ENCODE measurements at places on chromosomes 16 and 17.

DNA sequence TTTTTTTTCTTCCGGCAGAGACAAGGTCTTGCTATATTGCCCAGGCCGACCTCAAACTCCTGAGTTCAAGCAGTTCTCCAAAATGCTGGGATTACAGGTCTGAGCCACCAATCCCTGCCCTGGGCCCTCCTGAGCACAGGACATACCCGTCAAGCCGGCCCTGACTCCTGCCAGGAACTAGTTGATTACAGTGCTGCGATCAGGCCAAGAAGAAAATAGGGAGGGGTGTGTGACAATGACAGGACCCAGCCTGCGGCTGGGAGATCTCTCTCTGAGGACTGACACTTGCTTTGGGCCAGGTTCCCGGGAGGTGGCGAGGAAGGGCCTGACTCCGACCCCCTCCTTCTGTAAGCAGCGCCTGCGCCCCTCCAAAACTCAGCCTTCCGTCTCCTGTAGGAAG lies 276.6 kb downstream of the MRTFB start:
- no peak for DNase-seq

DNA sequence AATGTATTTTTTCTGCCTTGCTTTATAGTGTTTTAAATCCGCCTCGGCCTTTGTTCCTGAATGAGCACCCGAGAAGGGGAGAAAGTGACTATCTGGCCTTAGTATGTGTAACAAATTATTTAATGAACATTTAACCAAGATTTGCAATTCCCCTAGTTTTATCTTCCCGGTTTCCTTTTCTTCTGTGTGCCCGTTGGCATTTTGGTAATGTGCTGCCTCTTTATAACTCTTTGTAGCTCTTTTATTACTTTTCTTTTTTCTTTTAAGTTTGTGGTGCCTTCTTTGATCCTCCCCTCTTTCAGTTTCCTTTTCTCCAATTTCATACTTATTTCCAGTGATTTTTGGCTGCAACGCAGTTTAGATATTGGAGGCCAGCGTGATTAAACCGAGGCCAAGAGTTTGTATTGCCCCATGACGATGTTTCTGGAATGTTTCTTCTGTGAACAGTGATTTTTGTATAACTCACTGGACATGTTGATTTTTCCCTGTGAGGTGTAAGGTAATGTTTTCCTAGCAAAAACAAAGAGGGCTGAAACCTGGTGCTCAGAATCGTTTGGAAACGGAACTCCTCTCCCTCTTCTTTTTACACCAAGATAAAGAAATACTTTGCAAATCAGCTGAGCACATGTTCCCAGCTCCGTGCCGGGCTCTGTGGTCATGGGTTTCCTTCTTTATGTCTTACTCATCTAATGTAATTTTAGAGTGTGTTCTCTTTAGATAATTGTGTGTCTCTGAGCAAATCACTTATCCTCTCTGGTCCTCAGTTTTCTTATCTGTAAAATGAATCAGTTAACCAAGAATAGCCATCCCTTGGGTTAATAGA lies 344.3 kb downstream of the WWOX start:
- no peak for DNase-seq

DNA sequence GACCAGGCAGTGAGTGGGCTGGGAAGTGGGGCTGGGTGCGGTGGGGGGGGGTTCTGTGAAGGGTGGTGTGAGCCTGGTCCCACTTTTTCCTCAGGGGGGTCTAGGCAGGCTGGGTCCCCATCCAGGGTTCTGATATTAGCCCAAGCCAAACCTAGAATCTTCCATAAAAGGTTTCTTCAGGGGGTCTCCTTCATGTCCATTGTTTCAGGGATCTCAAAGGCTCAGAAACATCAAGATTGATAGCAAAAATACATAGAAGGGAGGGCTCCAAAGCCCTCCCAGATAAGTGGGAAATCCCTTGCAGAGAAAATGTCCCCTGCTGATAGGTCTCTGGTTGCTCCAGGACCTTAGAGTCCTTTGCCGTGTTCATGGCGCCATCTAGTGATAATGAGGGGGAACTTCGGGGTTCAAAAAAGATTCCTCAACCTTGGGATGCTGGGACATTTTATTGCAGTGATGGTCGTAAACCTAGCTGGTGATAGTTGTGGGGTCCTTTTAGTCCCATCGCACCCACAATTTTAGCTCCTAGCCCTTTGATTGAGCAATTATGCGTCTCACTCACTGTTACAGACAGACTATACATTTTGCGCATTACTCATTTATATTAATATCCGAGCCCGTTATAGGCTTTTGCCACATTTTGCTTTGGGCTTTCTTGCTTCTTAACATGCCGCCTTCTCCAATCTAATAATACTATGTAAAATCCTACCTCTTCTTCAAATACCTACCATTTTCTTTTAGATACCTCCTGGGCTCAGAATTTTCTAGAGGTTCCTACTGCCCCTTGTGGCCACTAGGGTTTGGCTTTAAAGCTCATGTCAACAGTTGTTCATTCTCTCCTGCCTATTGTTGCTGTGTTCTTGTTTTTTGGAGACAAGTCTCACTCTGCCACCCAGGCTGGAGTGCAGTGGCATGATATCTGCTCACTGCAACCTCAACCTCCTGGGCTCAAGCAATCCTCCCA lies 35.1 kb downstream of the IGF2BP1 start:
- no peak for DNase-seq

DNA sequence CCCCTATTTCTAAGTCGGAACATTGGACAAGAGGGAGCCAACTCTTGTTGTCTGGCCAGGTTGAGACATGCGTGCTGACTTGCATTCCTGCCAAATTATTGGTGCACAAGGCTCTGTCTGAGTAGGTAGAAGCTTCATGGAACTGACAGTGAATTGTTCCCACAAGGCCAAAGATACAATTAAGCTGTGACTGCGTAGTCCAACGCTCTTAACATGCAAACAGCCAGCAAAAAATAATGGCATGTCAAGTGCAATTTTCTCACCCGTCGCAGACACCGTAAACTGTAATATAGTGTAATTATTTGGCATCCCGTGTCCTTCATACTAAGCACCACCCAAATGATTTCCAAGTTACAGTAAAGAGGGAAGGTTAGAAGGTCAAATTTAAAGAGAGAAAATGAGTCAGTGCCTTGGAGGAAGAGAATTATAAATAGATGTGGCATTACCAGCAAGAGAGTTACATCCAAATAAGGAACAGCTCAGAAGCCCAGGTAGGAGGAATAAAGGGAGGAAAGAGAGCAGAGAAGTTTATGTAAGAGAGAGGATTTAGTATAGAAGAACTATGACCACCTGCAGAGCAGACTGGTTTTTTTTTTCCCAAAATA lies 21.8 kb downstream of the CDH8 start:
- DNase-seq = no peak

- DNase-seq = no peak
Measured at GRCh38 chr16:17224350-17224749, 246.4 kb downstream of the XYLT1 start.

GRCh38 chr17:50252781-50253180 lies 21.5 kb upstream of the TMEM92 start:
- no peak for DNase-seq

DNA sequence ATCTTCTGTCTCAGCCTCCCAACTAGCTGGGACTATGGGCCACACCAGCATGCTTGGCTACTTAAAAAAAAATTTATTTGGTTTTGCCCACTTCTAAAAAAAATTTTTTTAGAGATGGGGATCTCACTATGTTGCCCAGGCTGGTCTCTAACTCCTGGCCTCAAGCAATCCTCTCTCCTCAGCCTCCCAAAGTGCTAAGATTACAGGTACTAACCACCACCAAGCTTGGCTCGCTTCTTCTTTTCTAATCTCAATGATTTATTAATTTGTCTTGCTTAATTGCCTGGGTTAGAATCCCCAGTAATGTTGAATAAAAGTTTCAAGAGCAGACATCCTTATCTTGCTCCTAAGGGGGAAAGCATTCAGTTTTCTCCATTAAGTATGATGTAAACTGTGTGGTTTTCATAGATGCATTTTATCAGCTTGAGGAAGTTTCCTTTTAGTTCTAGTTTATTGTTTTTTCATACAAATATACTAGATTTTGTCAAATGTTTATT lies 65.8 kb upstream of the NACA2 start:
- no peak for DNase-seq

- no peak for DNase-seq
Measured at GRCh38 chr16:67040166-67040565, 11.2 kb downstream of the CBFB start.

DNA sequence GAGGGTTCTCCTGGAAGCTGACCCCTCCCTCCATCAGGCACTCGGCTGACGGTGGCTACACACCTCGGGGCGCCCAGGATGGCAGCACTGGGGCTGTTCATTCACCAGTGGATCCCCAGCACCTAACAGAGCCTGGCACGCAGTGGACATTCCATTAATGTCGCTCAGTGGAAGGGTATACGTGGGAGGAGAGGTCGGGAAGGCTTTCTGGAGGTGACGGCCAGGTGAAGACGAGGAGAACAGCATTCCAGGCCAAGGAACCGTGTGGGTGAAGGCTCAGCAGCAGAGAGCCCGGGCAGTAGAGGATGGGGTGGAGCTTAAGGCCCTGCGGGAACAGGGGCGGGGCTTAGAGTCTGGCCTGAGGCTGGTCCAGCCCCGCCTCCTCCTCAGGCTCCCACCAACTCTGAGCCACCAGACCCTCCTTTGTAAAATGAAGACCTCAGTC lies 2.5 kb upstream of the HS3ST6 start:
- no peak for DNase-seq

DNA sequence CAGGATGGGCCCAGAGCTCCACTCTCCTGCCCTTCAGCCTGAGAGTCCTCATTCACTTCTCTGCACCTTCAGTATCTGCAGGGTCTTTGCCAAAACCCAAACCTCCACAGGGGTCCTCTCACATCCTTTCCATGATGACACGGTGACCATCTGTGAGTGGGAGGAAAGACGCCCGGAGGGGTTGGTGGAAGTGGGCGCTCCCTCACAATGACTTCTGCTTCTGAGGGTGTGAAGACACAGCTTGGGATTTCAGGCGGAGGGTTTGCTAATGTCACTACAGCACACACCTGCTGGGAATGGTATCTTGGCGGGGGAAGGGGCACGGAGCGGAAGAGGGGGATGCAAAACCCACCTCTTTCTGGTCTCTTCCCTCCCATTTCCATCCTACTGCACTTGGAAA lies 115.1 kb upstream of the SDK2 start:
- no peak for DNase-seq

DNA sequence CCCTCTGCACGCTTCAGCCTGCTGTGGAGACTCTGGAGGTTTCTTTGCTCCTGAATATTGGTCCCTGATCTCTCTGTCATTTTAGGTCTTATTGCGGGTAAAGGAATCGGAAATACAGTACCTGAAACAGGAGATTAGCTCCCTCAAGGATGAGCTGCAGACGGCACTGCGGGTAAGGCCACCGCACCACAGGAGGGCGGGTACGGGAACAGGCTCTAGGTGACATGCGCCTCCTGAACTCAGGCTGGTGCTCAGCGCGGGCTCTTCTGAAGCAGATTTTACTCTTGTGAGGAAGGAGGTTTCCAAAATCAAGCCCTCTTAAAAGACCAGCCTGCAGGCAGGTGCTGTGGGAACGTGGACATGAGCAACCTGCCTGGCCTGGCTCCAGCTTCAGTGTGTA lies 29.8 kb downstream of the PLD6 start:
- no peak for DNase-seq

GRCh38 chr16:67399749-67400704 lies 6.7 kb upstream of the TPPP3 start:
- DNase-seq = no peak

GRCh38 chr17:62852195-62852594 lies 44.1 kb upstream of the MARCHF10 start:
- no peak for DNase-seq

GRCh38 chr17:8048236-8048635 lies 9.4 kb downstream of the ALOX15B start:
- no peak for DNase-seq

DNA sequence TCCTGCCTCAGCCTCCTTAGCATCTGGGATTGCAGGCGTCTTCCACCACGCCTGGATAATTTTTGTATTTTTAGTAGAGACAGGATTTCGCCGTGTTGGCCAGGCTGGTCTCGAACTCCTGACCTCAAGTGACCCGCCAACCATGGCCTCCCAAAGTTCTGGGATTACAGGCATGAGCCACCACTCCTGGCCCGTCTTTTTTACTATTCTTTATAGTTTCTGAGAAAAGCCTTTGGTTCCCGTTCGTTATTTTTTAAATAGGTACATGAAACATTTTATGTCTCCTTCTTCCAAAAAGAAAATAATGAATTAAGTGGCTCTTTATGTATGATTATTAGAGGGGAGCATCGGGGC lies 570 bp upstream of the BCO1 start:
- DNase-seq = no peak

DNA sequence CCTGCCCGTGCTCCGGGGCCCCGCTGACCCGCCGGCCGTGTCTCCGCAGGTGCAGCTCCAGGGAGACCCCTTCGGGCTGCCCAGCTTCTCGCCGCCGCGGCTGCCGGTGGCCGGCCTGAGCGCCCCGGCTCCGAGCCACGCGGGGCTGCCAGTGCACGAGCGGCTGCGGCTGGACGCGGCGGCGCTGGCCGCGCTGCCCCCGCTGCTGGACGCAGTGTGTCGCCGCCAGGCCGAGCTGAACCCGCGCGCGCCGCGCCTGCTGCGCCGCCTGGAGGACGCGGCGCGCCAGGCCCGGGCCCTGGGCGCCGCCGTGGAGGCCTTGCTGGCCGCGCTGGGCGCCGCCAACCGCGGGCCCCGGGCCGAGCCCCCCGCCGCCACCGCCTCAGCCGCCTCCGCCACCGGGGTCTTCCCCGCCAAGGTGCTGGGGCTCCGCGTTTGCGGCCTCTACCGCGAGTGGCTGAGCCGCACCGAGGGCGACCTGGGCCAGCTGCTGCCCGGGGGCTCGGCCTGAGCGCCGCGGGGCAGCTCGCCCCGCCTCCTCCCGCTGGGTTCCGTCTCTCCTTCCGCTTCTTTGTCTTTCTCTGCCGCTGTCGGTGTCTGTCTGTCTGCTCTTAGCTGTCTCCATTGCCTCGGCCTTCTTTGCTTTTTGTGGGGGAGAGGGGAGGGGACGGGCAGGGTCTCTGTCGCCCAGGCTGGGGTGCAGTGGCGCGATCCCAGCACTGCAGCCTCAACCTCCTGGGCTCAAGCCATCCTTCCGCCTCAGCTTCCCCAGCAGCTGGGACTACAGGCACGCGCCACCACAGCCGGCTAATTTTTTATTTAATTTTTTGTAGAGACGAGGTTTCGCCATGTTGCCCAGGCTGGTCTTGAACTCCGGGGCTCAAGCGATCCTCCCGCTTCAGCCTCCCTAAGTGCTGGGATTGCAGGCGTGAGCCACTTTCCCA lies 5.9 kb downstream of the CTF1 start:
- DNase-seq = no peak

Measured in RWPE2 (cell line).